ENCODE measurements at places on chromosomes 6 and 20. TPM values are rescaled to one million over a fixed set of nuclear protein-coding genes. Genes with fewer than 3 reads are reported as not detected.

Gene BMP7
- 9.6 TPM for total RNA-seq

Gene TNFRSF21
- total RNA-seq = 33.9 TPM

Gene RGS17
- 81.4 TPM for total RNA-seq

Gene MUC22
- not detected for total RNA-seq

Gene SLC22A16
- 0.49 TPM for total RNA-seq

Gene CD83
- 17.5 TPM for total RNA-seq

Gene GSTA2
- not detected for total RNA-seq

Gene RAB44
- total RNA-seq = under 0.01 TPM

Gene HLA-DRB1
- 1.7 TPM for total RNA-seq

Gene EGFL8
- total RNA-seq = 6.6 TPM

Gene LIME1
- 2.7 TPM for total RNA-seq

Gene AK9
- total RNA-seq = 40.8 TPM

Gene MRPS18A
- total RNA-seq = 12.3 TPM

Gene NDUFAF4
- 32.9 TPM for total RNA-seq

Gene RIPPLY2
- 8.1 TPM for total RNA-seq

Gene BHLHE23
- 0.25 TPM for total RNA-seq

Gene POPDC3
- 7.4 TPM for total RNA-seq

Gene BTN1A1
- not detected for total RNA-seq

Gene HLA-DPB1
- total RNA-seq = 1.2 TPM

Gene PRL
- not detected for total RNA-seq

Gene WFDC13
- total RNA-seq = not detected

Gene SMOC2
- 3.2 TPM for total RNA-seq

Gene LRRC1
- total RNA-seq = 10.1 TPM

Gene ZBTB46
- 18.7 TPM for total RNA-seq

Gene ADA
- 1.5 TPM for total RNA-seq

Gene CLVS2
- 43.3 TPM for total RNA-seq
